ENCODE measurements at places on chromosomes 5 and 9.

GRCh38 chr9:76766126-76766525 is 1.9 kb downstream of the PCA3 start:
- DNase-seq = no peak

DNA sequence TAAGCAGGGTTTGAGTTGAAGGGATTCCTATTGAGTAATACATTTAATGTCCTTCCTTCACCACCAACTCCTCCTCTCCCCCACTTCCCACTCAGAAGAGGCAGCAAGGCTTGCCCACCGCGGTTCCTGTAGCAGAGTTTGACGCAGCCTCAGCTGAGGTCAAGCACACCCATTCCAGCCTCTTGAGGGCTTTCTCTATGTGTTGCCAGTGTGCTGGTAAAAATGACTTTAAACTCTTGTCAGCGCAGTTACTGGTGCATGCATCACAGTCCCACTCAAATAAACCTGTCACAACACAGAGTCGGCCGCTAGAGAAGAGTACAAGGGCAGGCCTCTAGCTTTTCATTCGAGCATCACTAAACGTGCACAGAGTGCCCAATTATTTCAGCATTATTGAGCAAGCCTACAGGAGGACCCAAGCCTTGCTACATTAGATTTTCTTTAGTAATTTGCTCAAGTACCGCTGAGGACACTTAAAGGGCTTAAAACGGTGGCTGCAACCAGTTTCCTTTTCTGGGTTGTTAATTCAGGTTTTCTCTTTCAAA is 79.6 kb downstream of the TLE4 start:
- no peak for DNase-seq

DNA sequence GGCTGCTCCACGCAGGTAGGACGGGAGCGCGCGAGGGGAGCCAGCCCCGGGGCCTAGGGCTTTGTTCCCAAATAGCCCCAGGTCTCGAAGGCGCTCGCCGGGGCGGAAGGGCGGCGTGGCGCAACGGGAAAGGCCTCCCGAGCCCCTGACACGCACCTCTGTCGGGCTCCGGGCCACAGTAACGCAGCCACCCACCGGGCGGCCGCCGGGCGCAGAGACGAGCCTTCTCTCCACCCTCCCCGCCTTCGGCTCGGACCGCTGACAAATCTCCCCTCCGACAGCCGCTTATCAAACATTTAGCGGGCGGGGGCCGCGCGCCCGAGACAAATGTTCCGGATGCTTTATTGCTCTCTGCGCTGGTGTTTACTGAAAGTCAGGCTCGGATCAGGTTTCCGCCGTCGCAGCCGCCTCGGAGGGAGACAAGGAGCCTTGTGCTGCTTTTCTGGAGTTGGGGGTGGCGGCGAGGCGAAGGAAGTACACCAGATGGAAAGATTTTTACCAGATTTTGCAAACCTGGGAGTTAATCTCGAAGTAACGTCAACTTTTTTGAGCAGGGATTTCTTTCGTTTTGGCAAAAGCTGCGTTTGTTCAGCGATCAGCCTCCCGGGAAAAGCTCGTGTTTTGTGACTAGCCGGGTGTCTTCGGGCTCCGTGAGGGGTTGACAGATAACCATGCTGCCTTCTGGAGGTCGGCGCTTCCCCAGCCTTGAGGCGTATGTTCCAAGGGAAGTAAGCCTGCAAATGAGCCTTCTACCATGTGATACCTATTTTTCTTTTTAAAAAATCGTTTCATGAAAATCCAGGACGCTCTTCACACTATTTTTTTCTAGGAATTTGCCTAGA is 950 bp downstream of the RGMB start:
- no peak for DNase-seq

DNA sequence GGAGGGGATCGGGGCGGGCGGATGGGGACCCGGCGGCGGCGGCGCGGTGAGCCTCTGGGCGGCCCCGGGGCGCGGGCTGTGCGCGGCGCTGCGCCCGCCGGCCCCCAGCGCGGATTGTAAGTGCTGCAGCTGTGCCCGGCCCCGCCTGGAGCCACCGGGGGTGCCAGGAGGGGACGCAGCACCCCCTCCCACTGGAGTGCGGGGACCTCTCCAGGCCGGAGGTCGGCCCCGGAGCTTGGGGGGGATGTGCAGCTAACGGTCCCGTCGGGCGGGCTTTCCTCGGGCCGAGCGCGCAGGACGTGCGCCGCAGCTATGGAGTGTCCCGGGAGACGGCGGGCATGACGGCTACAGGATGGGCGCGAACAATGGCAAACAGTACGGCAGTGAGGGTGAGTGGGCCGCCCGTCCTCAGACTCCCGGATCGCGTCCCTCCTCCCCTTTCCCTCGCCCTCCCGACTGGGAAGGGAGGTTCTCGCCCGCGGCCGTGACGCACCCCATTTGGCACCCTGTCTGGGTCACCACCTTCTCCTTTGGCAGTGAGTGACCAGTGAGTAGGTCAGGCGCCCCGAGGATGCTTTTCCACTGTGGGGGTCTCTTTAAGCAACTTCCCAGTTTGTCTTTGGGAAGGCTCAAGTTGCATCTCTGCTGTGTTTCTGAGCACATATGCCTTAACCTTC is 483 bp downstream of the FBXL7 start:
- no peak for DNase-seq

GRCh38 chr5:150144879-150145278 is 10.8 kb downstream of the PDGFRB start:
- no peak for DNase-seq

DNA sequence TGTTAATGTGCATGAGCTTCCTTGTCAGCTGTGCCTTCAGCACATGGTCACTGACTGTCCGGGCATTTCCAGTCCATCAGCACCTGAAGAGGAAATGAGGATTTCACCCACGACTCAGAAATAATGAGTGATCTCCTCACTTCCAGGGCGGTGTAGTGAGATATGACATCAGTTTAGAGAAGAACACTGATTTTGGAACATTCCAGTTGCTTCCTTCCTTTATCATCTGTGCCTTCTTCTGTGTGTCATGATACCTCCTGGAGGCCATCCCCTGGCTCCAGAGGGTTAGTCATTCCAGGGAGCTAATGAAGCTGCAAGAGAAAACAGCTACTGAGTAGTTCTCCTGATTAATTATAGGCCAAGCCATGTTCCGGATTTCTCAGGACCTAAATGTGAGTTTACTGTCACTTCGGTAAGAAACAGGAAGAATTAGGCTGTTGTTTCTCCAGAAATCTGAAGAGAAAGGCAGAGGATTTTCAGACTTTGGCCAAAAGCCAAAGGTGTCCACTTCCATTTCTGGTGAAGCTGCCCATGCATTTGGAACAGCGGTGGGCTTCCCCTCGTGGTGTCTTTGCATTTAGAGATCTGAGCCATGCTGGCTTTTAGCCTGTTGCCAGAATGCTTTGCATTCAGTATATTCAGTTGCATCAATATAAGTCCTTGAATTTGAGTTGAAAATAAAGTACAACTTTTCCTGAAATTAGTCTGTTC is 161.3 kb upstream of the OTULINL start:
- no peak for DNase-seq

DNA sequence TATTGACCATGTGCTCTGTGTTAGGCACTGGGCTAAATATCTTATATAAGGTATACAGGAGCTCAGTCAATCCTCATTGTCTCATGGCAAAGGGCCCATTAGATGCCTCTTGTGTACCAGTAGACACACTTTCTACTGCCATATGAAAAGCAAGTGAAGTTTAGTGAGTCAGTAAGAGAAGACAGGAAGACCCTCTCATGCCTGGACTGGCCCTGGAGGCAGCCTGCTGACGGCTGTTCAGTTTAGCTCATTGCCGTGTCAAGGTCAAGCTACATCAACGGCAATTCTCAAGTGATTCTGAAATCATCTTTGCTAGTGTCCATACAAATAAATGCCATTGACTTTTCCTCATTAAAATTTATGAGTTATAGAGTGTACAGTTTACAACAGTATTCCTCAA is 237.9 kb downstream of the IRX1 start:
- no peak for DNase-seq

- DNase-seq = no peak
Observed at GRCh38 chr5:53994148-53994547, 316.2 kb downstream of the ARL15 start.

DNA sequence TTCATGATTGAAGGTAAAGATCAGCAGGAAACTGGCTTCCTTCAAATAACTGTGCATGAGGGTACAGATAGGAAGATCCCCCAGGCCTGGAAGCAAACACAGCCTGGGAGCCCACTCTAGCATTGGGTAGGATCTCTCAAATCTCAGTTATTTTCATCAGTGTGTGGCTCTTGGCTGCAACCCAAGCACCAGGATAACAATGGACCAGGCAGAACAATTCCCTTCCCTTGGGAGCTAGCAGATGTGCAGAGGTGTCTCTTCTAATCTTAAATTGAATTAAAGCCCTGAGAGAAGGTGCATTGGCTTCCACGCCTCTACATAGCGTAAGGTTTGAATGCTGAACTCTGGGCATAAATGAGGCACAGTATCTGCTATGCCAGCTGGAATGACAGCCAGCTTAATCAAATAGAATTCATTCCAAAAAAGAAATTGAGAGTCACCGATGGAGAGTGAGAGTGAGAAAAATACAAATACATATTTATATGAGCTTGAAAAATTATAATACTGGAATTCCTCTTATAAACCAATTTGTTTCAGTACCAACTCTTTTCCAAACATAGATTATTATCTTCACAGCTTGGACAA is 957.3 kb downstream of the CDH12 start:
- DNase-seq = no peak

GRCh38 chr9:135169709-135170226 is 82.3 kb downstream of the OLFM1 start:
- DNase-seq = no peak

GRCh38 chr9:108142504-108143201 is 653.1 kb upstream of the KLF4 start:
- no peak for DNase-seq

DNA sequence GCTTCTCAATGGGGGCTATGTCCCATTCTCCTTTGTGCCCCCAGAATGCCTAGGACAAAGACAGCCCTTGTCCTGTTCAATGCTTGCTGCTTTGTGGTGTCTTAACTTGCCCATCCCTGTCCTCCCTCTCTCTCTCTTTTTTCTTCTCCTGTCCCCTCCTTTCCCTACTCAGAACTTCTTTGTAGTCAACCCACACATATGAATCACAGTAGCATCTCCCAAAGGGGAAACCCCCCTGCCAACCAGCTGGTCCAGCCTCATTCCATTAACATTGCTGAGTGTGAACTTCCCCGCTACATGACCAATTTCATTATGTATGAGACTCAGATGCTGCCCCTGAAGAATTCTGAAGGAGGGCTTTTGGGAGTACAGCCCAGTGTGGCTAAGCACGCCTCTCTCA is 408.3 kb downstream of the ENC1 start:
- no peak for DNase-seq

GRCh38 chr5:342501-343460 is 21.3 kb downstream of the AHRR start:
- DNase-seq = no peak

- no peak for DNase-seq
Observed at GRCh38 chr9:96436063-96436455, 13.9 kb upstream of the HABP4 start.

DNA sequence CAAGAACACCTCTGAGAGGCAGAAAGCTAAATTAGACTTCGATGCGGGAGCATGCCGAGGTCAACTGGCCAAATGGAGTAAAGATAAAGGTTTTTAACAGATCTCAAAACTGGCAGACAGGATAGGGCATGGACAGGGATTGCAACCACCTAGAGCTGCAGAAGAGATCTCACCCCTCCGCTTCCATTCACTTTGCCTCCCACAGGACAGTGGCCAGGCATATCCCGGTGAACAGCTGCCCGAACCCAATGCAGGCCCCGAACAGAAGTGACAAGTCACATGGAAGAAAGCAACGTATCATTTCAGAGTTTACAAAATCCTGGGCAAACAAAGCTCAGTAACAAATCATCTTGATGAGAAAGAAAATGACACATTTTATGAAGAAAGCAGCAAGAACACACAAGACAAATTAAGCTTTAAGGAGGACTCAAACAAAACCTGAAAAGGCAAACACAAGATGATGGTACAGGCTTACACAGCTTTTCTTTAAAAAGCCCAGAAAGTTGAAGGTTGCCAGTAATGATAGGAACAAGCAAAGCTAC is 18.4 kb downstream of the RNF130 start:
- no peak for DNase-seq

DNA sequence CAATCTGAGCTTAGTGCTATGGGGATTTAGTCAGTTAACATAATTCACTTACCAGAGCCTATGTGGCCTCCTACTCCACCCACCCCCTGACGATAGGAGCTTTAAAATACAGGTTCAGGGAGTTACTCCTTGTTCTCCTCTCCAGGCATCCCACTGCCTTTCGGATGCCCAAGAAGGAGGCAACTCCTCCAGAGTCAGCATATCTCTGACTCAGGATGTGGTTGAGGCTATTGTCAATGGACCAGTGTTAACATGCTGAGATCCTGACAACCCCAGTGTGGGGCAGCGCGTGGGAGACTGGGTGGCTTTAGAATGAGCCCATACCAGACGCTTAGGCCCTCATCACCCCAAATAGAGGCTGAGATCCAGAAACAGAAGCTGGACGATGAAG is 27.4 kb downstream of the BICD2 start:
- no peak for DNase-seq

GRCh38 chr5:126389179-126389578 is 34.0 kb upstream of the GRAMD2B start:
- no peak for DNase-seq

DNA sequence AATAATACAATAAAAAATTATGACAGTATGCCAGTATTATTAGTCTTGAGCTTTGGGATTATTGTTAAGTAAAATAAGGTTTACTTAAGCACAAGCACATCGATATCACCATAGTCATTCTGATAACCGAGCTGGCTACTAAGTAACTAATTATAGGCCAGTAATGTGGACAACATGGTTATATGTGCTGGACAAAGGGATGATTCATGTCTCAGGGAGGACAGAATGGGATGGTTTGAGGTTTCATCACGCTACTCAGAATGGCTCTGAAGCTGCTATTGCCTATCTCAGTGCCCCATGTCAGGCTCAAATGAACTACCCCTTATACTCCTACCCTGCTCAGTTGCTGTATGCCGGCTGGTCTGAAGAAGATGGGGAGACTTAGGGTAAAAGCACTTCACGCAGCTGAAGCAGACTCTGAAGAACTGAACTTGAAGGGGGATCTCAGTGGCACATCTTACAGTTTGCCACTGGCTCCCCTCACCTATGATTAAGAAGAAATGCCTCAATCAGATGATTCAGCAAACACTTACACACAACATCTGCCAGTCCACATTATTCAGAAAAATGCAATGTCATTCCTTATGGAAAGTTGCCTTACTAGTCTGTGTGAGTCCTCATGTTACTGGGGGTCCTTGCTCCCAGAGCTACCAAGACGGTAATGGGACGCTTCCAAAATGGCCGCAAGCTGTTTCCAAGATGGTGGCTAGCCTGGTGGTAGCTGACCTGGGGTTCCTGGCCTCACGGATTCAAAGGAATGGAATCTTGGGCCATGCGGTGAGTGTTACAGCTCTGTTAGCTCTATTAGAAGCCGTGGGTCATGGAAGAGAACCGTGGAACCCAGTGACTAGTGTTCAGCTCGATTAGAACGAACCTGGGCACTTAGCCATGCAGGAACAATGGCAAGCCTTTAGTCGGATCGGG is 1098.6 kb downstream of the TAF11L14 start:
- no peak for DNase-seq

Data from NCI-H2081 treated with DMSO at 0.1 percent for 48 hours (cell line).